ENCODE measurements at places on chromosomes 3 and 15.

- no peak for DNase-seq
Observed at GRCh38 chr3:156793851-156794250, 32.3 kb upstream of the LEKR1 start.

DNA sequence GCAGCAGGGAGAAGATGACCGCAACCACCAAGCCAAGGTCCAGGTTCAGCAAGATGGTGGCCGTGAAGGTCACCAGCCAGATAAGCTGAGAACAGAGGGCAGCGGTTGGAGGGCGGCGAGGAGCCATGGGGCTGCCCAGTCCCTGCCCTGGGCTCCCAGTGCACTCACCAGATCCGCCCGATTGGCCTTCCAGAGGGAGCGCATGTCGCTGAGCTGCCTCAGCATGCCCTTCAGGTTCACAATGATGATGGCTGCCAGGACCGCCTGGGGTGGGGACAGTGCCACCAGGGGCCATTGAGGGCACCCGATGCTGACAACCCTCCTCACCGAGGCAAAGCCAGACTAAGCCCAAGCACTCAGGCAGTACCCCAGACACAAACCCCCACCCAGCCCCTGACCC is 5.4 kb downstream of the SLC26A6 start:
- DNase-seq, result no peak

DNA sequence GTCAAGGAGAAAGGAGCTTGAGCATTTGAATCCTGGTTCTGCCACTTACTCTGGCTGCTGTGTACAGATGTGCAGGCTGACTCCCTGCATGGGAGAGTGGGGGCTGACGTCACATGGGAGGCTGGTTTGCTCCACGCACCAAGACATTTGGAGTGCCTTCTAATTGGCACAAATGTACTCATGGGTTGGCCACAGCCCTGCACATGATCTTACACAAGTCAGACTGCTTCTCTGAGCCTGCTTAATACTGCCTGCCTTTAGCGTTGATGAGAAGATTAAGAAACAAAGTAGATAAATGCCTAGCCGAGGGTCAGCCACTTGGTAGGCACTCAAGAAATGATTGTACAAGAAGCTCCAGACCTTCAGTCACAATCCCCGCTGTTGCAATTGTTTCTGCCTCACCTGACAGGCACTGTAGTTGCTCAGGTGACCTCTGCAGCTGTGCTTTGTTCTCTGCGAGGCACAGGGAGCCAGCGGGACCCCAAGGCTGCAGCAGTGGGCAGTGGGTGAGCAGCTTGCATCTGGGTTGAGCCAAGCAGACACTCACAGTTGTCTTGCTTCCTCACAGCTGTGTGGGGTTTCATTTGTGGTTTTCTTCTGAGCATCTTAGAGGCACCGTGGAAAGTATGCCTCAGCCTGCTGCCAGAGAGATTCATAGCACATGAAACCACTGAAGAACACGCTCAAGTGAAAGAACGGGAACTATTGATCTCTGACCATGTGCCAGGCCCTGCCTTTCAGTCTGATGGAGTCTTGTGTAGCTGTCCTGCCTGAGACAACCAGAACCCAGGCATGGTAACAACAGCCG is 33.1 kb downstream of the GRK7 start:
- peak; percentile 78 for DNase-seq

DNA sequence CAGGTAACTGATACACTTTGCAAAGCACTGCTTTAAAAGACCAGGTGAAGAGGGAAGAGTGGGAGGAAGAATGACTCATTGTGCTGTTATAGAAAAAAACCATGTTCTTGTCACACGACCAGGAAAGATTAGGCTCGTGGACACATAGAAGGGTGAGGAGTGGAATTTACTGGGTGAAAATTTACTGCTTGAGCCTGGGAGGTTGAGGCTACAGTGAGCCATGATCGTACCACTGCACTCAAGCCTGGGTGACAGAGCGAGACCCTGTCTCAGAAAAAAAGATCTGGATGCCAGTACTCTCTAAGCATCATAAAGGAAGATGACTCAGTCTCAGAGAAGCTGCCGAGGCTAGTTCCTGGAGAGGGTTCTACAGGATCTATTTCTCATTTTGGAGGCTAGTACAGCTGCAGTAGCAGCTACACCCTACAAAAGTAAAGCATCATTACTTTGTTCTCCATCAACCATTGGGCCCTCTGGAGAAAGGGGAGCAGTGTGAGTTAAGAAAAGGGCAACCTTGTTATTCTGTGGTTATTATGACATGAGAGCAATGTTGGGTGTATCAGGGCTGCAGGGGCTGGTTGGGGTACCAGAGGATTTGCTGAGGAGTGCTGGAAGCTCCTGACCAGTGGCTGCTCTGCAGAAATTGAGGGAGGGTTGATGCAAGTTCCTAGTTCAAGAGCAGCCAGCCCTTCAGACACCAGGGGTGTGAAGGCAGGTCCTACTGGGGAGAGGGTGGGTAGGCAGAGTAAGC is 75.4 kb downstream of the CMTM8 start:
- peak; percentile 36 for DNase-seq

- no peak for DNase-seq
Observed at GRCh38 chr3:100852840-100853239, 140.4 kb downstream of the ABI3BP start.

- DNase-seq, result no peak
Observed at GRCh38 chr15:40567111-40567510, 2.0 kb upstream of the RPUSD2 start.

DNA sequence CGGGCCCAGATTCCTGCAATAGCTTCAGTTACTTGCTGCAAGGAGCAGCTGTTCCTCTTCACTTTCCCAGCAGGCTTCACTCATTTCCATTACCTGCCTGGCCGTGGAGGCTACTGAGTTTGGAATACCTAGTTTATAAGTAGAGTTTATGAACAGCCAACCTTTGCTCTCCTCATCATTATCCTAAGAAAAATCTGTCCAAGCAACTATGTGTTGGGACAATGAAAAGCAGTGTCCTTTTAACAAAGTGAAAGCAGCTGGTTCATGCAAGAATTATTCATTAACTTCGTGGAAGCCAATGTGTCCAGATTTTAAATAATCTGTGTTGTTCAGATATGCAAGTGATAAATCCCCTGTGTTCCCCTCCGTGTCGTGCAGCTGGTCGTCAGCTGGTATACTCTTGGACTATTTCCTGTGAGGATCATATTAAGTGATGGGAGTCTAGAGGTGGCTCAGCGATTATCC is 39.3 kb upstream of the SSR3 start:
- DNase-seq, result no peak

- no peak for DNase-seq
Observed at GRCh38 chr3:5012367-5012766, 33.1 kb downstream of the BHLHE40 start.

DNA sequence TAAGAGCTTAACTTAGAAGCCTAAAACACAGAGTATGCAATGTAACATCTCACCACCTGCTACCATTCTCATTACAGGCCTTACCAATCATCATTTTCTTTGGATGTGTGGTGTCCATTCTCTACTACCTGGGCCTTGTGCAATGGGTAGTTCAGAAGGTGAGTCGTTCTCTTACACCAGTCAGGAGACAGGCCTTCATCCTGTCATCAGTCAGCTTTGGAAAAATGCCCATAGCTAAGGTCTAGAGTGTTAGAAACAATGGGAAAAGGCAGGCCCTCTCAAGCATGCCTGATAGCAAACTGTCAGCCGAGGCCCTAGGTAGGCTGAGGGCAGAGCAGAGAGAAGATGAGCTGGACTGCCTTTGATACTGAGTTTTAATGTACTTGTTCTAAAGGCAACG is 13.5 kb downstream of the SLC28A2 start:
- no peak for DNase-seq

- no peak for DNase-seq
Observed at GRCh38 chr3:122758877-122759560, 34.6 kb downstream of the HSPBAP1 start.

DNA sequence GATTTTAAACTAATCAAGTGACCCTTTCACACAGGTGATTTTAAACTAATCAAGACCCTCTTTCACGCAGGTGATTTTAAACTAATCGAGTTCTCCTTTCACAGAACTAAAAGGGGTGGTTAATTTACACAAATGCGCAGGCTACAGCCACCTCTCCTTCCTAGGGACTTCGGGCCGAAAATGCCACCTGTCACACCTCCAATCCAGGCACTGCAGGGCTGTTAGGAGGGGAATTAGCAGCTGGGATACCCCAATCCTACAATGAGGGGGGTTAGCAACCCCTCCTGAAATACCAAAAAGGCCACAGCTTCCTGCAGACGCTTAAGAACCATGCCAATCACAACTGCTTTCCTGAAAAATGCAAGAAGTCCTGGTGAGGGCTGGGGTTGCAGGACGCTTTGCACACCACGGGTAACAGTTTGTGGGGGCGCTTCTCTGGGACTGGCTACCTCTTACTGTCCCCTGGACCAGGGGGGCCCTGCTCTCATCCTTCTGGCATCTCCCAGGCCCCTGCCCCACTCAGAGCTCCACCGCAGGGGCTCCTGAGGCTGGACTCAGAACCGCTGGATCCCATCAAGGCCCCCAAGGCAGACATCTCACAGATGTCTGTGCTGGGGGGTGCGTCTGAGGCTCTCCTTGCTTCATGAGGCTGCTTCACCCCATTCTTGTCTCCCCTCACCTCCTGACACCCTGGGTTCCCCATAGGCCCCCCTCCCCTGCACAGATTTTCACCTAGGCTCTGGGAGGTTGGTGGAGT is 145.9 kb downstream of the OR4M2 start:
- no peak for DNase-seq

GRCh38 chr15:95948411-95948810 is 382.1 kb upstream of the NR2F2 start:
- no peak for DNase-seq

- DNase-seq, result peak; percentile 9
Observed at GRCh38 chr3:53846134-53846850, at the start of the genes CHDH and IL17RB. CHDH (minus strand) TSS chr3:53846419; CDS start chr3:53824008, 22,411 bp downstream. IL17RB (plus strand) TSS chr3:53846568; CDS start chr3:53846589, 21 bp downstream.

GRCh38 chr15:59339252-59339672 is 33.4 kb downstream of the MYO1E start:
- no peak for DNase-seq

- DNase-seq, result no peak
Observed at GRCh38 chr3:94423578-94423977, 360.7 kb downstream of the NSUN3 start.

GRCh38 chr3:172221547-172221946 is 182.2 kb downstream of the FNDC3B start:
- no peak for DNase-seq

DNA sequence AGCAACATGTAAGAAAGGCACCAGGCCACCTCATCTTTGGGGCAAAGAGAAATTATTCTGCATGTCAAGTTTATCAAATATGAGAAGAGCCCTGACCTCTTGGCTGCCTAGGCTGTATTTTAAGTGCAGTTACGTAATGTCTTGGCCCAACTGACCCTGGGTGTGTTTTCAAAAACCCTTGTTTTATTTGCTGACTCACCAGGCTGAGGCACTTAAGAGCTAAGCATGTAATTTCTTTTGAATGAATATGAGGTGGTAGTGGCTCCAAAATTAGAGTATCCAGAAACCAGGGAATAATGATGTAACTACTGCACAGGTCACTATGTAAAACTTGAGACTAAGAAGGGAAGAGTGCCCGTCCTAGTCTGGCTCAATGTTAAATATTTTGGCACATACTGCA is 24.3 kb downstream of the PGPEP1L start:
- no peak for DNase-seq

DNA sequence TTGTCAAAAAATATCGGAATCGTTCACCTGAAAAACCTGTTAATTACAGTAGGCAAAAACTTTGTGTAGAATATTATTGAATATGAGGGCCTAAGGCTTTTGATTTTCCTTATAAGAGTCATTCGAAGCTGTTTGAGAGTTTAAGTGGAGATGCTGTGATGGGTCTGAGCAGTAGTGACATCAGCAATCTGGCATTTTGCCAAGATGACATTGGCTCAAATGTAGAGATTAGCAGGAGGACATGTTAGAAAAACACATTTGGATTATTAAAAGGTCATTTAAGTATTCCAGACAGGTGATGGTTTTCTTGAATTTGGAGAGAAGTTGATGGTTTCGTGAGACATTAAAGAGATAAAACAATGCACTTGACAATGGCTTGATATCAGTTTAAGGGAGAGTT is 12.9 kb downstream of the OR5AC2 start:
- DNase-seq, result no peak

DNA sequence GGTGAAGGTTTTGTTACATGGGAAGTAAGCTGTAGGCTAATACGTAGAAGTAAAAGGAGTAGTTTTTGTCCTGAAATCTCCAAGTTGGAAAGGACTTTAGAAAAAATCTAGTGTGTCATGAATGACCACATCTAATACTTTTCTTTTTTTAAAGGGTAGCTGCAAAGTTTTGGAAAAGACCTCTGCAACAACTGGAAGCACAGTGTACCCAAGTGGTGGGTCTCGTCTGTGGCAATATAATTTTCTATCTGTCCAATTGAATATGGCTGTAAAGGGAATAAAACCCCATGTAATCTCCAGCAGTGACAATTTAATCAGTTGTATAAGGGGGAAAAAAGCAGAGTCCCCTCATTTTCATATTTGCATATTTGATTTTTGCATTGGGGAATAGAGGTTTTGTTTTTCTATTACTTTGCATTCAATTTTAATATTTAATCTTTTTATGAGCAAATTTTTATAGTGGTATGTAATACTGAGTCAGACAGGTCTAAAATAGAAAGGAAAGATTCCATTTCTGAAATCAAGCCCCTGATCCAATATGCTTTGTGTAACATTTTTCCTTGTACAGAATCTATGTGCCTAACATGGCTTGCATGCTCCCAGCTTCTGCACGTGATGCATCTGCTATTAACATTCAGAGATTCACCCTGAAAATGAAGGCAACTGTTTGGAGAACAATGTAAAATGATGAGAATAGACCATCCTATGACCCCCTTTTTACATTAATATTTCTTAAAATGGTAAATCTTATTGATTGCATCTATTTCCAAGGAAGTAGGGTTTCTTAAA is 531.4 kb downstream of the ZIC1 start:
- DNase-seq, result no peak

- no peak for DNase-seq
Observed at GRCh38 chr3:13764161-13764560, 115.7 kb downstream of the WNT7A start.

GRCh38 chr15:59281699-59282098 is 75.1 kb downstream of the LDHAL6B start:
- no peak for DNase-seq

DNA sequence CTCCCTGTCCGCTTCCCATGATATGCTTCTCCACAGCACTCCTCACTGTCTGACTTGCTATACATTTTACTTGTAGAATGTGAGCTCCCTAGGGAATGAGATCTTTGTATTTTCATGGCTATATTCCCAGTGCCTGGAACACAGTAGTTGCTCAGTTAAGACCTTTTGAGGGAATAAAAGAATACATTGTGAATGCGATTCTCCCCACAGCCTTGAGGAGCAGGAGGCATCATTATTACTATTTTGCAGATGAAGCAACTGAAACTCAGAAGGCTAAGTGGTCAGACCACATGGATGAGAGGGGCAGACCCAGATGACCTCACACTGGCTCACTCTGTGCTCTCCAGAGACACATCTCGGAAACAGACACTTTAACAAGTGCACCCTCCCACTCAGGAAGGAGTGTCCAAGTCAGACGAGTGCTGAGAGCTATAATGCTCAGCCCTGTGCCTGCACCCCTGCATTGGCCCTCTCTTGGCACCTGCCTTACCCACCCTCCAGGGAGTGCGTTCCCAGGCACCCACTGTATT is 46.8 kb downstream of the SST start:
- no peak for DNase-seq

Data from stimulated activated naive CD8-positive, alpha-beta T cell treated with anti-CD3 and anti-CD28 coated beads, Interleukin-15, amount 100 ng/mL, for 72 hours (primary cell).